ENCODE measurements at places on chromosomes 3 and 15.

DNA sequence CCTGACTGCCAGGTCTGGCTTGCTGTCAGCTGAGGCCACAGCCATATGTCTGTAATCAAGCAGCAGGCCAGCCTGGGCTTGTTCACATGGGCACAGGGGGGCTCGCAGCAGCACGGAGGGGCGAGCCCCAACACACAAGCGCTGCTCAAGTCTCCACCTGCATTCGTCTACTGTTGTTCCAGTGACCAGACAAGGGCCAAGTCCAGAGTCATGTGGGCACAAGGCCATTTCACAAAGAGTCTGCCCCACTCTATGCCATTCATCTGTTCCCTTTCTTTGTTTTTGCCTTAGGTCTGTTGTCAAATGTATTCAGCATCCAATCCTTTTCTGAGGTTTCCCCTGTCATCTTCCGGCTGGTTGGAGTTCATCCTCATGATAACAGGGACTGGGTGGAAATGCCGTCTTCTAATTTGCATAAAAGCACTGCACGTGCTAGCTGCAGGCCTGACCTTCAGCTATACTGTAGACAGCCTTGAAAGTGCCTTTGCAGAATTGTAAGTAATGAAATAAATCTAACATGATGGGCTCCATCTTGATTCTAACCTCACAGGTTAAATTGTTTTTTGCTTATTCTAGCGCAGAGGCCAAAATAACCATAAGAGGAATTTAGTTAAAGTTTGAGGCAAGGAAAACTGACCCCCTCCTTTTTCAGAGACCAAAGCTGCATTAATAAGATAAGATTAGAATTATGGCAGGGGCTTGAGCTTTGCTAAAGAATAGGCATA lies 28.6 kb upstream of the KBTBD12 start:
- DNase-seq, result no peak

GRCh38 chr3:21613372-21614070 lies 137.5 kb downstream of the ZNF385D start:
- no peak for DNase-seq

GRCh38 chr3:50606596-50606995 lies 5.0 kb downstream of the CISH start:
- peak; percentile 45 for DNase-seq

DNA sequence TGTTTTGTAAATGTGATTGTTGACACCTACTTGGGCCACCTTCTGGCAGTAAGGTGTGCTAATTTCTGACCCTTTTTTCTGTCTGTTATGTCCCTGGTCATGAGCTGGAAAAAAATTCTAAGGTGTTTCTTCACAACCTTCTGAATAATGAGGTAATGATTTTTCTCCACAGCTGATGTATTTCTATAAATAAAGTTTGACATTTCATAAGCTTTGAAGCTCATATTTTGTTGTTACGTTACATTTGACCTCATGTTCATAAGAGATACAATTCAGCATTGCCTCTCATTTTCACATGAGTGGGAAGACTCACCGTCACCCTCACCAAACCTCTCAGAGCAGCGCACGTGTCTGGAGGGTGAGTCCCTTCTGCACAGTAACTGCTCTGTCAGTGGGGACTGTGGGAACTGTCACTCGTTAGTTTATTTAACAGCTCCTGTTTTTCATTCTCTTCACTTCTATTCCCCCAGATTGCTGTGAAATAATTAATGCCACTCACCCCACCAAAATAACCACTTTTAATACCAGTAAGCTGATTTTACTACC lies 140.9 kb downstream of the PLCL2 start:
- peak; percentile 43 for DNase-seq

- DNase-seq, result no peak
These were observed 160.2 kb upstream of the TBL1XR1 start for GRCh38 chr3:177357352-177358090.

DNA sequence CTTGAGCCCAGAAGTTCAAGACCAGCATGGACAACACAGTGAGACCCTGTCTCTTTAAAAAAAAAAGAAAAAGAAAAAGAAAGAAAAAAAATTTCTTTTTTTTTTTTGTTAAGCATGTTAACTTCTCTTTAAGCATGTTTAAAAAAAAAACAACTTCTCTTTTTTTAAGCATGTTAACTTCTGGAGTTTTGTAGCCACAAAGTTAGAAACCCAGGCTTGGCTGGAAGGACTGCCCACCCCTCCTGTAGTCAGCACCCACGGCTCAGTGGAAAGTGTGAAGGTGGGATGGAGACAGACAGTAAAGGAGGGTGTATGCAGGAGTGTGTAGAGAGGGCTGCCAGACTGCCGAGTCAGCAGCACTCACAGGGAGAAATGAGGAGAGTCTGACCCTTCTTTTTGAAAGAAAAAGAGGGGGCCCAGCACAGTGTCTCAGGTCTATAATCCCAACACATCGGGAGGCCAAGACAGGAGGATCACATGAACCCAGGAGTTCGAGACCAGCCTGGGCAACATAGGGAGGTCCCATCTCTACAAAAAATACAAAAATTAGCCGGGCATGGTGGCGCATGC lies 33.2 kb downstream of the GOLGA8S start:
- no peak for DNase-seq

GRCh38 chr3:169008776-169009358 lies 654.6 kb downstream of the MECOM start:
- DNase-seq, result no peak
